ENCODE measurements at places on chromosomes 5 and 9. TPM values are rescaled to one million over a fixed set of nuclear protein-coding genes. Genes with fewer than 3 reads are reported as not detected.

GRCh38 chr9:38062498-38063362 lies 6.3 kb downstream of the SHB start:
- DNase-seq: no peak

GRCh38 chr9:128206916-128207910 lies 4.0 kb downstream of the DNM1 start:
- DNase-seq: no peak

GRCh38 chr5:173498739-173499470 lies 117.5 kb downstream of the BOD1 start:
- peak; percentile 25 for DNase-seq

GRCh38 chr9:33161011-33161588 lies 6.0 kb downstream of the B4GALT1 start:
- DNase-seq: peak; percentile 74

- no peak for DNase-seq
These were observed 234.5 kb upstream of the MAP3K1 start for GRCh38 chr5:56580864-56581263.

GRCh38 chr9:4579001-4579400 lies 83.1 kb upstream of the PLPP6 start:
- DNase-seq: no peak

- DNase-seq: no peak
These were observed 187.5 kb upstream of the NR4A3 start for GRCh38 chr9:99634186-99634585.

DNA sequence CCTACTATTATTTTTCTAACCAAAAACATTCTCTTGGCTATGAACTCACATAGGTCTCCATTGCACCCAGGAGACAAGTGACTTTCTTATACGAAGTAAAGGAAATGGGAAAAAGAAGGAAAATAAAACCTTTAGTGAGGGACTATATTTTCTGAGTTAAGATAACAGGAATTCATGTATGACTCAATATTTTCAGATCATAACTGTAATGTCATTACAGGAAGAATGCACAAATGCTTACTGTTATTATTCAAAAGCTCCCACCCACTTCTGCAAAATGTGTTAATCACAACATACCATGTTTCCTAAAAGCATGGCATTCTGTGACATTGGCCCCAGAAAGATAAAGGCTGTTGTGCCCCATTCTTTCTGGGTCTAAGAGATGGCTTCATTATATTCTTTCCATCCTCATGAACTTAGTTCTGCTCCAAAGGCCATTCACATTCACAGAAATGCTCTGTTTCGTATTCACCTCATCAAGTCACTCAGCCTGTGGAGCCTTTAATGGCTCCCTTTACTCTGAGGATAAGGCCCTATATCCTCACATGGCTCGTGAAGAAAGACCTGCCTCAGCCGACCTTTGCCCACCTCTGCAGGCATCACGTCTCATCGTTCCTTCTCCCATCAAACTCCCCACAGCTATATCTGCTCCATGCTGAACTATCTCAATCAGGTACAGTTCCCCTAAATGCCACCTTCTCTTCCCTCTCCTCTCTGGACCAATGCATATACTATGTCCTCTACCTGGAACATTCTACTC lies 77.0 kb downstream of the ABCA1 start:
- no peak for DNase-seq

DNA sequence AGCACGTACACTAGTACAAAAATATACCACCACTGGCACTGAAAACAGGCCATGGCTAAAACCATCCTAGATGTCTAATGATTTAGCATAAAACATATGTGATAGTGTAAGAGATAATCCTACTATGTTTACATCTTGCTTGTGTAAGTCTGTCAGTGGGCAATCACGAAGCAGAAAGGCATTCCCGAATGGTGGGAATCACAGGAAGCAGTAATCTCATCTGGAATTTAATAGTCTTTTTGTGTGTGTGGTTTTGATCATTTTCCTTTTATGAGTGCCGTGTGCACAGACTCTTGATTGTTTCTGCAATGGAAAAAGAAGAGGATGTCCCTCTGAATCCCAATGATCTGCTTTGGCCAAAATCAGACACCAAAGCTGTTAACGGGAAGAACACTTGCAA lies 200.5 kb downstream of the EBF1 start:
- no peak for DNase-seq

GRCh38 chr5:150999704-151000442 lies 20.5 kb upstream of the GPX3 start:
- peak; percentile 78 for DNase-seq

DNA sequence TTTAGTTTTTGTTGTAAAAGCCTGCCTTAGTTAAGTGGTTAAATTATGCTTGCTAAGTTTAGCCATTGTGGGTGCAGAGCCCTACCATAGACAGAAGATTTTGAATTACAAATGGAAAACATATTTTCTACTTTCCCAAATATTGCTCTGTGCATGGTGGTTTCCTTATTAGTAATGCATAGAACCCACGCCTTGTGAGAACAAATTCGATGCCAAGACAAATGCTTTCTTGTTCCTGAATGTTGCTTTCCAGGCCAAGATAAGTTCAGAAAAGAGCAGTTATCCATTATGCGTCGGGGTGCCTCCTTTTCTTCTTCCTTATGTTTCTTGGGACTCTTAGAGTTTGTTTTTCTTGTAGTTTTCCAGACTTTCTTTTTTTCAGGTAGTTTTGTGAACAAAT lies 31.0 kb upstream of the GARNL3 start:
- no peak for DNase-seq

DNA sequence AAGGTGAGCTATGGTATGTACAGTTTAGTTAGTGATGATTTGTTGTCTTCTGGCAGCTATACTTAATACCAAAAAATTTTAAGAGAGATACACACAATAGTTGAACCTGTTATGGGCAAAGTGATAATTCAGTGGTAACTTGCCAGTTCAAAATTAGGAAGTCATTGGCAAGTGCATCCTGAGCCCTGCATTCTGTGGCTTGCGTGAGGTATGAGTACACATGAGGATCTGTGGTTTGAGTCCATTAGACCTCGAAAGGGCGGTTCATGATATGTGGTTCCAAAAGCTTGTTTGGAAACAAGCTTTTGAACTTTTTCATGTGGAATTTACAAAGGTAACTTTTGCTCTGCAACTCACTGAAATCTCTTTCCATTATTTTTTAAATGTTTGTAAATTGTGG lies 47.0 kb downstream of the GPR21 start:
- no peak for DNase-seq

DNA sequence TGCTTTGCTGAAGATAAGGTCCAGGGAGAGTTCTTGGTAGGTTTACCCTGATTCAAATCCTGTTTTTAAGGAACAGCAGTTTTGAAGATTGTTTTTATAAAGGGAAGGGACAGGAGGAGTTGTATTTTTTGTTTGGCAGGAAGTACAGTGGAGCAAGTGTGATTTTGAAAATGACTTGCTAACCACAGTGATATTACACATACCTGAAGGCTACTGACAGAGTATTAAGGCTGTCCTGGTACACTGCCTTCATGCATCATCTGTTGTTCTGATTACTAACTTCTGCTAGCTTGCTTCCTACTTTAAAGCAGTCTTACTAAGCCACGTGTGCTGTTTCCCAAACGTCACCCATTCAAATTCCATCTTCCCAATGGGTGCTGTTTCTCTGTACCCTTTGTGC lies 559.5 kb upstream of the SGCD start:
- no peak for DNase-seq

- DNase-seq: no peak
These were observed 74.1 kb downstream of the NMUR2 start for GRCh38 chr5:152331006-152331405.

DNA sequence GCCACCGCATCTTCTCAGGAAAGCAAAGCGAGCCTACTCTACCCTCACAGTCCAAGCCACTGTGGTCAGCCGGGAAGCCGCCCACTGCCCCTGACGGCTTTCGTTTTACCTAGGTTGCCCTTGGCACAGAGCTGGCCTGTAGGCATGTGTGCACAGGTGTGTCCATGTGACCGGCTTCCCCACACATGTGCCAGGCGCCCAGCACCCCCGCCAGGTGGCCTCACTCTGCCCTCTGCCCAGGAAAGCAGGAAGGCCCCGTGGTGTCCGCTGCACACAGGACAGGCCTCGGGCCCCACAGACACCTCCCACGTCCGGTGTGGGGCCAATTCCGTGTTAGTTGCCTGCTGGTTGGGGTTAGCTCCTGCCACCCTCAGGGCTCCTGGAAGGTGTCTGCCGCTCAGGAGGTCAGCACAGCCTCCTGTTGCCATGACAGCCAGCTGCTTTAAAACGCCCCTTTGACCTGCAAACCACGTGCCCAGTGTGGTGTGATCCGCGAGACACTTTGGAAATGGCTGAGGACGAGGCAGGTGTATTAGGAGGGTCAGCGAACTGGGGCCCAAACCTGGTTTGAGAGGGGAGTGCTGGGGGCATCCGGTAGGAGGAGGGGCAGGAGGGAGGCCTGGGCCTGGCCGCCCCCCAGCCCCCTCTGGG lies 28.7 kb downstream of the TPPP start:
- DNase-seq: no peak

DNA sequence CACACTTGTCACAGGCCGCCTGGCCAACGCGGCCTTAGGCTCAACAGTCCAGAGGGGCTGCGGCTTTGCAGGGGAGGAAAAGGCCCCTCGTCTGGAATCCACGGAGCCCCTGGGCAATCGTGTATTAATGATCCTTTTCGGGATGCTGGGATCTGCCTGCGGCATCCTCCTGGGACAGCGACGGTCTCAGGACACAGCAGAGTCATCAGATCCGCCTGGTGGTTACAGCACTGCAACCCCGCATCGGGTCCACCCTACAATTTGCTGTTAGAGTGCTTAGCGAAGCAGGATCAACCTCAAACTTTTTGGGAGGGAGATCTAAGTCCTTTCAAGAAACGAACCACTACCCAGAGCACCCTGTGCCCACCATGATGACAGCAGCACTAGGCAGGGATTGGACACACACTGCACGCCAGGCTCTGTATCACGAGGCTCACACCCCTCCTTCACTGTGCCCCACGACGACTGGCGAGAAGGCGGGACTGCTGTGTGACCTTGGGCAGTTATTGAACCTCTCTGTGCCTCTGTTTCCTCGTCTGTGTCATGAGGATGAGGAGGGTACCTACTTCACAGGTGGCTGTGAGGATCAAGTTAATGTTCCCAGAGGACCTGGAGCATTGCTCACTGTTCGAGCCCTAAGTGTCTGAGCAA lies 100.4 kb upstream of the COL5A1 start:
- DNase-seq: no peak

- no peak for DNase-seq
These were observed 280.4 kb downstream of the MEF2C start for GRCh38 chr5:88602584-88602983.

DNA sequence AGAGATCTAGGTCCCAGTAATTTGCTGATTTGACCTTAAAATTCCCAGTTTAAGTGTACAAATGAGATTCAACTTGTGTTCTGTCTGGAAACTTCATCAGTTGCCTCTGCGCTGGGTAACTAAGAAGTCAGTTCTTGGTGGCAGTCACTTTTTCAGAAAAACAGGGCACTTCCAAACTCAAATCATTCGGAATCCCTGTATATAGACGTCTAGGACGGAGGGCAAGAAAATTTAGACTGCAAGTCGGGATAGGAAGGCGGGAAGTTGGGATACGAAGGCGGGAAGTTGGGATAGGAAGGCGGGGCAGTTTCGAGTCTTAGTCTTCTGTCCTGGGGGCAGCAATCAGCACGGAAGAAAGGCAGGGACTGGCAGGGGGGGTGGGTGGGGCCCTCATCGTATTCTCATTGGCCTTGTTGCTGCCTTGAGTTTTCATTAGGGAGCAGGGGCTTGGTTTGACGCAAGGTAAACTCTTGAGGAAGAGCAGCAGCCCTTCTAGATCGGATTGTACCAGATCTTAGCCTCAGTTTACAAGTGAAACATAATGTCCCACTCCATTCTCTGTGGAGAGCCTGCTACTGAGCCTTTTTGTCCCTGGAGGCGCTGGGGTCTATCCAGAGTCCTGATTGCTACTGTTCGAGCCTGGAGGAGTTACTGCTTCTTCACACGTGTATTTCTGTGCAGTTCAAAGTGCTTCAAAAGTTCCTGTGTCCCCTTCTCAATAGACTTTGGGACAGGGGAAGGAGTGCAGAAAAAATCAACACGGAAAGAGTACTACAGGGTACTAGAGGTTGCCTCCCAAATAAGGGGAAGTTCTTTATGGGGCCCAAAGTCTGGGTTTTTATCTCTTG lies 2.7 kb upstream of the PURA start:
- DNase-seq: no peak

GRCh38 chr9:128555180-128555721 lies 2.9 kb downstream of the SPTAN1 start:
- peak; percentile 30 for DNase-seq

DNA sequence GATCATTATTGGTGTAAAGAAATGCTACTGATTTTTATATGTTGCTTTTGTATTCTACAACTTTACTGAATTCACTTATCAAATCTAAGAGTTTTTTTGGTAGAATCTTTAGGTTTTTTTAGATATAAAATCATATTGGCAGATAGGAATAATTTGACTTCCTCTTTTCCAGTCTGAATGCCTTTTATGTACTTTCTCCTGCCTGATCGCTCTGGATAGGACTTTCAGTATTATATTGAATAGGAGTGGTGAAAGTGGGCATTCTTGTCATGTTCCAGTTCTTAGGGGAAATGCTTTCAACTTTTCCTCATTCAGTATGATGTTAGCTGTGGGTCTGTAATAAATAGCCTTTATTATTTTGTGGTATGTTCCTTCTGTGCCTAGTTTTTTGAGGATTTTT lies 8.3 kb downstream of the AHRR start:
- DNase-seq: no peak

DNA sequence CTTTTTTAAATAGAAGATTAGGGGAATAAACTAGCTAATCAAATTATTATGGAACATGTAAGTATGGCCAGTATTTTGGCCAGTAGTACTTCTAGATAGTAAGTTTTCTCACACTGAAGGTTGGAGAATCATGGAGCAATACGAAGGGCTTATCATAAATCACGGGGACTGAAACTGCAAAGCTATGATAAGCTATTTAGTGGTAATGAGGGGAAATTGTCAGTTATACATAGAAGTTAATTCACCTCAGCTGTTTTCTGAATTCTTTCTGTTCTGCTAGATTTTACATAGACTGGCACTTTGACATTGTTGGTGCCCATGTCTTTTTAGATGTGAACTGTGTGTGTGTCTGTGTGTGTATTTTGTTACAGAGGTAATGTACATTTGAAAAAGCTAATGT lies 34.5 kb upstream of the FAM151B start:
- DNase-seq: no peak

- DNase-seq: no peak
These were observed 140.9 kb upstream of the MAP3K1 start for GRCh38 chr5:56674441-56674840.

GRCh38 chr5:139675213-139675612 lies 27.1 kb downstream of the CXXC5 start:
- DNase-seq: no peak

Gene MLANA
- total RNA-seq: not detected

Gene CYSRT1
- total RNA-seq: 0.17 TPM

Gene SPATA31E1
- total RNA-seq: not detected

Gene CXCL14
- total RNA-seq: 5.4 TPM

Gene LIFR
- 104 TPM for total RNA-seq

Gene FAM221B
- not detected for total RNA-seq

Gene ALAD
- 34.7 TPM for total RNA-seq

Gene P4HA2
- 3.9 TPM for total RNA-seq

Gene DPYSL3
- total RNA-seq: 119 TPM

Gene MARVELD2
- 0.83 TPM for total RNA-seq

Gene ADAMTS2
- total RNA-seq: 7.9 TPM

Gene NRARP
- 5.6 TPM for total RNA-seq

Gene IL3
- total RNA-seq: not detected

Gene GMCL2
- total RNA-seq: not detected

Measured in ovary (tissue), 10 donors.